ENCODE measurements at places on chromosomes 6 and 20.

GRCh38 chr6:98486057-98486456, 348.3 kb upstream of the POU3F2 start:
- no peak for DNase-seq

GRCh38 chr20:14604143-14604542, 266.7 kb upstream of the FLRT3 start:
- DNase-seq: no peak

GRCh38 chr6:86959656-86960055, 22.3 kb downstream of the HTR1E start:
- no peak for DNase-seq

GRCh38 chr20:31991339-31991705, 18.9 kb upstream of the CCM2L start:
- no peak for DNase-seq

GRCh38 chr6:63597141-63598048, 25.1 kb downstream of the LOC128125822 start:
- DNase-seq: no peak

DNA sequence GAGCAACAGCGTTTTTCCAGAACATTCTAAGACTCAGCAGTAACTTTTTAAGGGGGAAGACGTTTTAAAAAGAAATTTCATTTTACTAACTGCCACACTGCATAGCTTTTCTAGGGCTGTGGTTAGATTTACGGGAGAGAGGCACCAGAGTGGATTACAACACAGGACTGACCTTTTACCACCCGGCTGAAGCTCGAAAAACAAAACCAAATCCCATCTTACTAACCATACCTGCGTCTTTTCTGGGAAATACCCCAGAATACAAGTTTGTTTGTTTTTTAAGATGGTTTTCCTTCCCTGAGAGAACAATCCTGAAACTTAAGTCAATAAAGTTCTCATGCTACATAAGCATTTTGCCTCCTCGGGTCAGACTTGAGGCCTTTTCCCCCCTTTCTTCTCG, 209.3 kb upstream of the SOX4 start:
- no peak for DNase-seq

DNA sequence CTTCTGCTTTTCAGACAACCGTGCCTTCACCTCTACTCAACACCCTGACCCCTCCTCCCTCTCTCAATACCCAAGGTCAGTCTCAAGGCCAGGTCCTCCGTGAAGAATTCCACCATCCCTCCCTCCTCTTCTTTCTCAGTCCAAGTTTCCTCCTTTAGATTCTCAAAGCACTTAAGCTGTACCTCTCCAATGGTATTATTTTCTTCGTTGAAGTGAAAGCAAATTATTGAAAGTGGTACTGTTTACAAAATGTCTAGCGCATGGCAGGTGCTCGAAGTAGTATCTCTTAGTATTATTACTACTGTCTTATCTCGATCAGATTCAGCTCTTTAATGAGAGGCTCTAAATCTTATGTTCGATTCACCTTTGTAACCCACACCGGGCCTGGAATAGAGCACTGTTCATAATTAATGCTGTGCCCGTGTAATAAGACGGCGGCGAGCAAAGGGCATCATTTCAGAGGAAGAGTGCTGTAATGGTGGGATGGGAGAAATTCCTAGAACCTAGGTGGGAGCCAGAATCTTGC, 593 bp upstream of the RALGAPB start:
- DNase-seq: no peak

DNA sequence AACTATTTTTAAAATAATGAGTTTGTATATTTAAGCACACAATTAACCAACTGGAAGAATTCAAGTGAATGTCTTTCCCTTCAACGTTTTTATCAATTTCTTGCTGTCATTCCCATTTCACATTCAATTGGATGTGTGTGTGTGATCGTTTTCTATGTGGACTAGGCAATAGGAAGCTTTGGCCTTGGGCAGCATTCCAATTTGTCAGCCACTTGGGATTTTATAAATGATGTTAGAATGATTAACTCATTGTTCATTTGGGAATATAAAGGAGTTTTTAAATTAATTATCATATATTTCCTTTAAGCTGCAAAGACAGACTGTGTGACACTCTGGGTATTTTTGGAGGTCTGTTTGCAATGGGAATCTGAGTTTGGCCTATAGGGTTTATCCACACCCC, 162.4 kb downstream of the COL9A1 start:
- DNase-seq: no peak

DNA sequence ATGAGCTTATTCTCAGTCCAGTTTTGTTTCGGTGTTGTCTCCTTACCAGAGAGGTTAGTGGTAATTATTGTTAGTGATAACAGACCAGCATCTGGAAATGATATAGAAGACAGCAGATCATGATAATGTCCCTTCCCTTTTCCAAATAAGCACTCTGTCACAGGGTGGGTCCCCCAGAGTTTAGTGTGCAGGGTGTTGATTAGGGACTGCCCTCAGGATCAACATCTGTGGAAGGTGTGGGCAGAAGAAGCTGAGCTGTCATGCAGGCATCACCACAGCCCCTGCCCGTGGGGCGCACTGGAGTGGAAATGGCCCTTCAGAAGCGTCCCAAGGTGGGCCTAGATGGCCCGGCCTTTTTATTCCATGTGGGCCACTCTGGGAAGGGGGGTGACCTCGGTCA, 67.6 kb upstream of the DTNBP1 start:
- no peak for DNase-seq

GRCh38 chr6:75149696-75150095, 56.2 kb downstream of the COL12A1 start:
- no peak for DNase-seq

GRCh38 chr6:75431379-75431778, 62.2 kb downstream of the FILIP1 start:
- no peak for DNase-seq

GRCh38 chr6:39386487-39386886, 64.0 kb upstream of the KCNK16 start:
- no peak for DNase-seq

DNA sequence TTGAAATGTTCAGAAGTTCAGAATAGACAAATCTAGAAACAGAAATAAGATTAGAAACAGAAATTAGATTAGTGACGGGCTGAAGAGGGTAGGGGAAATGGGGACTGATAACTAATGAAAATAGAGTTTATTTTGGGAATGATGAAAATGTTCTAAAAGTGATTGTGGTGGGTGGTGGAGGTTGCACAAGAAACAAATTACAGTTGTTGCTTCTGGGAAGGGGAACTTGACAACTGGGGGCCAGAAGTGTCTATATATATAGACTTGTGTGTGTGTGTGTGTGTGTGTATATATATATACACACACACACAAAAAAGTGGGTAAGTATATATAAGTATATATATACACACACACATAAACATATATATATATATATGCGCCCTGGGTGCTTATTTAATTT, 86.5 kb upstream of the RREB1 start:
- no peak for DNase-seq

- DNase-seq: peak; percentile 37
Observed at GRCh38 chr20:64214952-64215351, 40.6 kb upstream of the PCMTD2 start.

DNA sequence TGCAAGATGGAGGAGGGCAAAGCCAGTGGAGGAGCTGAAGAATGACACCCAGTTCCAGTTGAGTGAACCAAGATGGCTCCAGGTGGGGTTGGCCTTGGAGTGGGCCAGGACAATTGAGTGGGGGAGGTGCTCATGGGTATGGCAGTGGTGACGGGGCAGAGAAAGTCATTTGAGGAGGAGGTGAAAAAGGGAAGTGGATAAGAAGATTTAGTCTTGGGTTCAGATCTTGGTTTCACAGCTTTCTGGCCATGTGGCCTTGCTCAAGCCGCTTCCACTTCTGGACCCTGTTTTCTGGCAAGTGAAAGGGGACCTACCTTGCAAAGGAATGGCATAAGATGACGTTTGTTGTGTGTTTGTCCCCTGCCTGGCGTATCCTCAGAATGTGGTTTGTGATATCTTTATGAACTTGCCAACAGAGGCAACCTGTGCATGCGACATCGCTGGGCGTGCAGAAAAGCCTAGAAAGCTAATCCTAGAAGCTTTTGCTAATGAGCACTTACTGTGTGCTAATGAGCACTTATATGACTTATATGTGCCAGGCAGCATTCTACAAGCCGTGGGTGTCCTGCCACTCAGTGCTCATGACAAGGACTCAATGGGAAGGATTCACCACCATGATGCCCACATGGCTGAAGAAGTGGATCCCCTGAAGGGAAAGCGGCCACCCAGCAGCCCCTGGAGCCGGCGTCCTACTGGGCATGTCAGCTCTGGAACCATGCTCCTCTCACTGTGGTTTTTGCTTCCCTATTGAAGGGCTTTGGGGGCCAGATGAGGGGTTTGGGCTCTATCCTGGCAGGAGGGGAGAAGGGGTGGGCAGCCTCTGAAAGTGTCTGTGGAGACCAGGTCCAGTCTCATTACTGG, 23.6 kb upstream of the STX16 start:
- DNase-seq: no peak

GRCh38 chr20:4898282-4899244, 102.7 kb downstream of the SLC23A2 start:
- DNase-seq: peak; percentile 19

DNA sequence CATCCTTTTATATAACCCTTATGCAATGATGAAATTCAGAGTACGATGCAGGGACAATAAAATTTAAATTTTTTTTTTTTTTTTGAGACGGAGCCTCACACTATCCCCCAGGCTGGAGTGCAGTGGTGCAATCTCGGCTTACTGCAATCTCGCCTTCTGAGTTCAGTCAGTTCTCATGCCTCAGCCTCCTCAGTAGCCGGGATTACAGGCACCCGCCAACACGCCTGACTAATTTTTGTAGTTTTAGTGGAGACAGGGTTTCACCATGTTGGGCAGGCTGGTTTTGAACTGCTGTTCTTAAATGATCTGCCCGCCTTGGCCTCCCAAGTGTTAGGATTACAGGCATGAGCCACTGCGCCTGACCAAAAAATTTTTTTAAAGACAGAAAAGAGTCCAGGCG, 15.2 kb downstream of the MTO1 start:
- DNase-seq: no peak

DNA sequence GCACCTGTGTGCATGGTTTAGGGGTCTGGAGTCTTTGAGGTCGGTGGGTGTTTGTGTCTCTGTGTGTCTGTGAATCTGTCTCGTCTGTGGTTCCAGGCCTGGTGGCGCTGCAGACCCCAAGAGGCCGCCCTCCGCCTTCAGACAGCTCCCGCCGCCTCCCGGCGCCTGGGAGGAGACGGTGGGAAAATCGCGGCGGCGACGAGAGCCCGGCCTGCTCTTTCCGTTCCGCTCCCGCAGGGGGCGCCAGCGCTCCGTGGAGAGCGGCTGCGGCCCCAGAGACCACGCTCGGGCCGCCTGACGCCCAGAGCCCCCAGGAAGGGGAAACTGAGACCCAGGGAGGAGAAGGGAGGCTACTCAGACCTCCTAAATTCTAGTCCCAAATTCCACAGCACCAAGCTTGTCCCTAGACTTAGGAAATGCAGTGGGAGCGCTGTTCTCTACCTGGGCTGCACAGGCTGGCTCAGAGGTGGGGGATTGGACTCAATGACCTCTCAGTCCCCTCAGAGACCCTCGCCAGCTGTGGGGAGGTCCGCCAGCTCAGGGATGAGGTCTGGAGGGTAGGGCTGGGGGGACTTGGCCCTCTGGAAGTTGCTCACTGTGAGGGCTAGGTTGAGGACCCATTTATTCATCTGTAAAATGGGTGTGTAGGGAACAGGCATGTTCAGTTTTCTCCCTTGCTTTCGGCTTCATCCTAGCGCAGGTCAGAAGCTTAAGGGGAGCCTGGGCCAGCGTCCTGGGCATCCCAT, 36.9 kb upstream of the BLCAP start:
- peak; percentile 64 for DNase-seq

GRCh38 chr20:44574372-44574771, 8.0 kb upstream of the PKIG start:
- DNase-seq: no peak

GRCh38 chr6:138659998-138660397, 113.6 kb upstream of the CCDC28A start:
- DNase-seq: no peak

- no peak for DNase-seq
Observed at GRCh38 chr6:148943451-148943850, 196.6 kb downstream of the UST start.

- no peak for DNase-seq
Observed at GRCh38 chr20:3459881-3460307, 10.9 kb upstream of the ATRN start.

GRCh38 chr6:46014046-46014445, 1.6 kb downstream of the CLIC5 start:
- DNase-seq: no peak

GRCh38 chr20:23063168-23063567, 13.7 kb upstream of the THBD start:
- no peak for DNase-seq

GRCh38 chr6:29792123-29793035, 35.2 kb upstream of the HLA-G start:
- DNase-seq: no peak

GRCh38 chr6:34005901-34006531, 139.9 kb downstream of the GRM4 start:
- no peak for DNase-seq

- DNase-seq: no peak
Observed at GRCh38 chr6:1461736-1462135, 72.4 kb downstream of the FOXF2 start.

DNA sequence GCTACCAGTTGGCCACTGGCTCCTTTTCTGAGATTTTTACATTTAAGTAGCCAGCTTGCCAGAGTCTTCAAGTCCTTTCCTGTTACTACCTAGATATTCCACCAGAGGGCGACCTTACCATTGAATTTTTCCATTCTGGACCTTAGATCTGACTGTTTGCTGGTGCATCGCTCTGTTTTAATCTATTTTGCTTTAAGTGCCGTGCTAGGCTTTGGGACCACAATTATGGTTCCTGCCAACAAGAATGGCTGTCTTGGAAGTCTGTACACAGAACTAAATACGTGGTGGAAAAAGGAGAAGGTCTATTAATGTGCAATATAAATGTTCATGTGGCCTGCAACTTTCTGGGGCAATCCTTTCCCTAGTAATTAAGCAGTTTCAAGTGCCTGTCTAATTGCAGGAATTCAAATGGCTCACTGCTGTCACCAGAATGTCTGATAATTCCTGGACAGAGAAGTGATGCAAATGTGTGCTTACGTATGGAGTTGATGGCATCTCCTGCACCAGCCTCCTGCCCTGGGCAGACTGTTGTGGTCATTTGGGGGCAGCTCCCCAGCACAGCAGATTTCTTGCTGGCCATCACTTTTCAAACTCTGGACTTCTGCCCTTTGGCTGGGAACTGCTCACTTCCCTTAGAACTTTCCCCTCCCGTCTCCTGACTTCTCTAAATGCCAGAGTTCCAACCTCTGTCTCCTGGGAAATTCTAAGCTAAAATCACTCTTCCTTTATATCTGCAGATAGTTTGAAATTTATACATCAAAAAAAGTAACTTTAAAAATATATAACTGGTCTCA, 5.6 kb upstream of the HLA-DOA start:
- peak; percentile 90 for DNase-seq

GRCh38 chr20:1538655-1539054, 18.9 kb downstream of the SIRPD start:
- DNase-seq: no peak

GRCh38 chr20:20409331-20409730, 41.4 kb downstream of the INSM1 start:
- no peak for DNase-seq

GRCh38 chr20:49478266-49478665, 4.2 kb downstream of the KCNB1 start:
- DNase-seq: no peak

GRCh38 chr6:147507162-147508041, 1.1 kb upstream of the SAMD5 start:
- no peak for DNase-seq

Data from KBM-7 (cell line).